Fibroblast of skin of right biceps (primary cell): ENCODE measurements at places on chromosomes 5 and 9.
A peak's percentile ranks its signal among the peaks of the same experiment; 100 is the strongest.

DNA sequence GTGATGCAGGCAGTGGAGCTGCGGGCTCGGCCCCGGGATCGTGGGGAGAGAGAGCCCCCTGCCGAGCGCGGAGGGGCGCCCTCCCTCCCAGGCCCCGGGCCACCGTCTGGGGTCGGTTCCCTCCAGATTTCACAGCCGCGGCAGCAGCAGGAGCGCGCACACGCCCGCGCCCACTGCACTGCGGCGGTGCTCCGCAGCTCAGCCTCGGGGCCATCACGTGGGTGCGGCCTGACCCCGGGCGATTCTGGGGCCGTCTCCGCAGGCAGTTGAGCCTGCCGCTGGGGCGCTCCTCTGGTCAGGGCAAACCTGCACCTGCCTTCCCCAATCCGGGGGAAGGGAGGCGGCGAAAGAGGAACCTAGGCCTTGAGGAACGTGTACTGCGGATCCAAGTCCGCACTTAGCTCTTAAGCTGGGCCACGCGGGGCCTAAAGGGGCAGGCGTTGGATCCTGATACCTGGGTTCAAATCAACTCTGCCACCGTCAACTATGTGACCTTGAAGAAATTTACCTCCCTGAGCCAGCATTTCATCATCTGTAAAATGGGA lies 9.4 kb upstream of the DELE1 start:
- peak; percentile 13 for DNase-seq

DNA sequence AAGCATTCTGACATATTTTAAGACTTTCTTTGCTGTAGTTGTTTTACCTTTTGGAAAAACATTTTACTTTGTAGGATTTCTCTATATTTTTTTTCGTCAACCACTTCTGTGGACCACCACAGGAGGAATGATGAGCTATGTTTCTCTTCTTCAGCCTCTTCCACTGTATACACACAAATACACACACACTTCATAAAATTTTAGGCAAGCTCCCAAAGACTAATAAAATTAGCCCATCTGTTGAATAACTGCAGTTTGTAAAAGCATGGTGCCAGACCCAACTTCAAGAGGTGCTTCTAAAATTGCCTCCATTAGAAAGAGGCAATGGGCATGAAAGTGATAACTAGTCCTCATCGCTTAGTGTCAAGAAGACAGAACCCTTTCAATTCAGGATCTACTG lies 4.1 kb upstream of the CEP120 start:
- no peak for DNase-seq

DNA sequence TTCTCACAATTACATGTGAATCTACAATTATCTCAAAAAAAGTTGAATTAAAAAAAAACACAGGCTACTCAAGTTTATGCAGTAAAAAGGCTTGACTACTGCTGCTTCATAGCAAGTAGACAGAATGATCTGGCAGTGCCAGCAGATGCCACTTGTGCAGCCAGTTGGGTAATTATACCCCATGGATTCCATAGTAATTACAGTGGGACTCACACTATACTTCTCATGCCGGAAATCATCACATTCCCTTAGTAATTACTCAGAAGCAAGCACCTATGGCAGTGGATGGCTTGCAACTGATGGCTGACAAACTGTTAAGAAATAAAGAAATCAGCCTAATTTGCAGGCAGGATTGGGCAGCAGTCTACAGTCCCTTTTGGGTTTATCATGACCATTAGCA lies 463.2 kb upstream of the KLF4 start:
- DNase-seq: no peak

DNA sequence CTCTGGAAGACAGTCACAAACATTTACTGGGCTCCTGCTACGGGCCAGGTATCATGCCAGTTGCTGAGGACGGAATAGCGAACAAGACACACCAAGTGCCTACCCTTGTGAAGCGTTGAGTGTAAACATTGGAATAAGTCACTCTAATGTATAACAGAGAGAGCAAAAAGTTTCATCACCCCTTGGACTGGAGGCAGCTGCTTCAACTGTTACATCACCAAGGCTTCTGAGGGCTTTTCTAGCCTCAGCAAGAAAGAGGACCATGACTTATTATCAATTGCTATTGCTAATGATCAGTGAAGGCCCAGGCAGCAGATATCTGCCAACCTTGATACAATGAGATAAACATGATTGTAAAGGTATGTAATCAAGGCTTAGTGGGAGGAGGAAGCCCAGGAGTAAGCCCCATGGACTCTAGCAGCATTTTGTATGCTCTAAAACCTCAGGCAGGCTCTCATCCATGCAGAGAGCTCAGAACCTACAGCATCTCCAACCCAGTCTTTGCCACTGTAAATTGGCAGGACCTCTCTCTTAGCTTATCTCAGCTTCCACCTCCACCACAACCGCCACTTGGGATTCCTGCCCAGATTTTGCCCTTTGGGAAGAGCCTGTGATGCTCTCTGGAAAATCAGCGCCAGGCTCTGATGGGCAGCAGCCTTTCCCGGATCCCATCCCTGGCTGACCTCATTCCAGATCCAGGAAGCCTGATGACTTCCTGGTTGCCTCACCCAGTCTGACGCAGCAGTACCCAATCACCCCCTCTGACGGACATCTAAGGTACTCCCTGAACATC lies 54.5 kb downstream of the ADAM19 start:
- peak; percentile 29 for DNase-seq

DNA sequence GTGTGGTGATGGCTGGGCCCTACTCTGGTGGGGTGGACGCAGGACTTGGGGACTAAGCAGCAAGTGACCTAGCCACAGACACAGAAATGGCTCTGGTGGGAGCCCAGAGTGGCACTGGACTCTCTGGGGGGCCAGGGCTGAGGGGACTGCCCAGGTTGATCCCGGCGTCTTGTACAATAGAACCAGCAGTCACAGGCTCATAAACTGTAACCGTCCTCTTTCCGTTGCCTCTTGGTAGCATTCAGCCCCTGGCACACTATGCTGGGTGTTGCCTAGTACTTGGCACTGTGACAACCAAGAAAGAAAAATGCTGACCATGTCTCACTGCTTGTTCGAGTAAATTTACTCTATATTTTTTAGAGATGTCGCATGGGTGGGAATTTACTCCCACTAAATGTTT lies 80.5 kb downstream of the DAB2IP start:
- no peak for DNase-seq

DNA sequence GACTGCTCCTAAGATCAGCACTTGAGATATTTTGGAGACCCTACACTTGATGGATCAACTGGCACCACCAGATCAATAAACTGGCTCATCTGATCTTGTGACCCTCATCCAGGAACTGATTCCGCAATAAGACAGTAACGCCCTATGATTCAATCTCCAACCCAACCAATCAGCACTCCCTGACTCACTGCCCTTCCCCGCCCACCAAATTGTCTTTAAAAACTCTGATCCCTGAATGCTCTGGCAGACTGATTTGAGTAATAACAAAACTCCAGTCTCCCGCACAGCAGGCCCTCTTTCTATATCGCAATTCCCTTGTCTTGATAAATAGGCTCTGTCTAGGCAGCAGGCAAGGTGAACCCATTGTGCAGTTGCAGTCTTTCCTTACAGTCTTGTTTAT lies 677.0 kb downstream of the LRRC70 start:
- DNase-seq: no peak

DNA sequence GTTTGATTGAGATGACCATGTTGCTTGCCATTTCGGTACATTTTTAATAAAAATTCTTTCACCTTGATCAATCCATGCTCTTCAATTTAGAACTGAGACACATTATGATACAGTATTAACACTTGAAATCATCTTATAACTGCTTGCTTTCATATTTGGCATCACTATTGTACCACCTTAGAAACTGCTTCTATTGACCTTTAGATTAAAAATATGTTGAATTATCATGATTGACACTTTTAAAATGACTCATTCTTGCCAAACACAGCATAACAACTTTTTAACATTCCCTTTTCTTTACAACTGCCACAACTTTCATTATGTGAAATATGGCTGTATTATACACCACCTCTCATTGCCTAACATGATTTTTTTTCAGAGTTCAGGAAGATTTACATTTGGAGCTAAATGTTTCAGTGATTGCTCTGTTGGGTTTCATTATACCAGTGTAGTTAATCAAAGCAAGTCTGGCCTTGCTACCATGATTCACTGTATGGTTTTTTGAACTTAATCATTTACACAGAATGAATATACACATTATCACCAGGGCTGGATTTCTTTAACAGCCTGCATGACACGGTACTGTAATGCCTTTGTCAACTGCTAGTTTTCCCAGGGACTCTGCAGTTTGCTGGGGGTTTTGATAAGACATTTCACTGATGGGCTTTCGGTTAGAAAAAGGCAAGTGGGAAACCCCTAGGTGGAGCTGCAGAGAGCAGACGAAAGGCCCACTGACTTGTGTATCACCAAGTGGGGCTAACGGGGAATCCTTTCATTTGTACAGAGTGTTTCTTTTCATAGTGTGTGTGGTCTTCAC lies 93.6 kb upstream of the TLE4 start:
- DNase-seq: peak; percentile 50

DNA sequence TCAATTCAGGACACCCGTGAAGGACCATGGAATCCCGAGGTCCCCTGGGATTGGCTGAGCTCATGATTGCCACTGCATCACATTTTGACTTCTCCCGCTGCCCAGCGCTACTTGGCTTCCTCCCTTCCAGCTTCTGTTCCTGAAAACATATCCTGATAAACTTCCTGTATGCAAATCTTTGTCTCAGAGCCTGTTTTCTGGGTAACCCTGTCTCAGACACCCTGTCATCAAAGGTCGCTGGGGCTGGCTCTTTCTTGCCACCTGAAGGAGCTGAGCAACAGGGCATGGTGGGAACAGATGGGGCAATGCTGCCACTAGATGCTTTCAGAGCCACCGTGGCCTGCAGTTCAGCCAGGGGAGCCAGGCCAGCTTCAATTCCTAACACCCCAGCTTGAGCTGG lies 154.3 kb upstream of the TBC1D2 start:
- no peak for DNase-seq

GRCh38 chr9:3783156-3783555 lies 257.4 kb upstream of the RFX3 start:
- DNase-seq: no peak

DNA sequence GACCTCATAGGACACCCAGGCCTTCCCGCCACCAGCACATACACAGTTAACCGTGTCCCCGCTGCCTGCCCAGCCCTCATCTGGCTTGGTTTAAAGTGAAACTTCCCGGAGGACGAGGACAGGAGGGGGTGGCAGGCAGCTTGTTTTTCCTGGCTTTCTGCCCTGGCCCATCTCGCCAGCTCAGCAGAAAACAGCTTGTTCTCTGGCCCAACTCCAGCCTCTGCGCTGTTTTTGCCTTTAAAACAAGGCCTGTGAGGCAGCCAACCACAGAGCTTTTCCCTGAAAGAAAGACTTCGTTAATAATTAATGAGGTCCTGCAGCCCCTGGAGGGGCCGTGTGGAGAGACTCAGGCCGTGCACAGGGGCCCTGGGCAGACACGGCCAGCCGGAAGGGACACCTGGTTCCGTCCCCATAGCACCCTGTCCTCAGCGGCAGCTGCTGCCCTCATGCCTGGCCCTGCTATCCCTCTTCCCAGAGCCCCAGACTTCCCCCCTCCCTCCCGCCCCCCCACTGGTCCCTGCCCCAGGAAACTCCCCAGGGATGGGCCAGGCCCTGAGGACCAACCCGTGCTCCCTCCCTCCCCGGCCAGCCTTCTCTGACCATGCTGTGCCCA lies 108.7 kb downstream of the RXRA start:
- peak; percentile 98 for DNase-seq

GRCh38 chr5:110913221-110913620 lies 158.3 kb upstream of the TSLP start:
- DNase-seq: no peak
